ENCODE measurements at places on chromosomes 3 and 15. TPM values are rescaled to one million over a fixed set of nuclear protein-coding genes. Genes with fewer than 3 reads are reported as not detected.

DNA sequence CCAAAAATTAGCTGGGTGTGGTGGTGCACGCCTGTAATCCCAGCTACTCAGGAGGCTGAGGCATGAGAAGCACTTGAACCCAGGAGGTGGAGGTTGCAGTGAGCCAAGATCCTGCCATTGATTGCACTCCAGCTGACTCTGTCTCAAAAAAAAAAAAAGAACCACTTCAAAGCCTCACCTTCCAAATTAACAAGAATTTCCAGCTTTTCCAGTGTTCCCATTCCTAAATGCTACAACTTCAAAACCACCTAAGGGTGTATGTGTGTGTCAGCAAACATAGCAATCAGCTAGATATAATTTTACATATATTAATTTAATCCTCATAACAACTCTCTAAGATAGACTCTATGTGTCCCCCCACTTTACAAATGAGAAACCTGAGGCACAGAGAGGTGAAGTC lies 512.5 kb upstream of the PROK2 start:
- no peak for DNase-seq

DNA sequence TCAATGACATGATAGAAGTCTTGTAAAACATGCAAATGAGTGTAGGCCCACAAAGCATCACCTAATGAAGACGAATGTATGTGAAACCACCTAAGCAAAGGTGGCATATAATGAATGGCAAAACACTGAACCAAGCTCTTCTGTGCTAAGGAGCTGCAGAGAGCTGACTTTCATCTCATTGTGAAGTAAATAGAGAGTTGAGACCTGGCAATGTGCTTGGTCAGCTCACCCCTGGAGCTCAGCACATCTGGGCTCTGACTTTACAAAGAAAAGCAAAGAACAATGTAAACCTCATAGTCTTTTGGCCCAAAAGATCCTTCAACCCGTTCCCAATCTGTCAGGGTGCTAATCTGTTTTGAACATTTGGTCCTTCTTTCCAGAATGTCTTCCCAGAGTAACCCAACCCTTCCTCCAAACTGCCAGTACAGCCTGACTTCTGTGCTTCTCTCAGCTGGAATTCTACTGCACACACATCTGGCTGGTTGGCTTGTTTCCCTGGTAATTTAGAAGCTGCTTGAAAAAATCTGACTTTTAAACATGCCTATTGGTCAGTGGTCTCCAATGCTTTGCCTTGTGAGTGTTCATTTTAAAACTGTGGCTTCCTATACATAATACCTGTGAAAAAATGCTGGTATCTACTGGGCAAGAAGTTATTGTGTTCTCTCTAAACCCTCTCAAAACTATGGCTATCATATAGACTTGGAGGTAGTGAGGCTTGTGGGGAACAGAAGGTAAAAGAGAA lies 101.7 kb downstream of the CD200R1L start:
- no peak for DNase-seq

DNA sequence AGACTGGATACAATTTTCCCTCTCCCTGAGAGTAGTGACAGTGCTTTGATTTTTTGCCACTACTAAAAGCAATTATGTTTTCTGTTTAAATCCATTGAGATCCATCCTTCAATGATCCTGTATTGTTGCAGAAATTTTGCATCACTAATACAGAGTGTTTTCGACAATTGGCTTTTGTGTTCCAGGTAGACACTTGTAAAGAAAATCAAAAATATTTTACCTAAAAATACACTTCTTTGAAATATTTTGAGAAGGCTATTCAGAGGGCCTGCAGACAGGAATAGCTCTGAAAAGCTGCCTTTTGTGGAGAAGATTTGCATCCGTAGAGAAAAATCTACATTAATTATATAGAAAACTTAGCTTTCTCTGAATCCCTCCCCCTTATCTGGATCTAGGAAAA lies 66.8 kb upstream of the STRIT1 start:
- DNase-seq = no peak

The CERS3 gene
- total RNA-seq = not detected

The C3orf22 gene
- total RNA-seq = not detected

The MNS1 gene
- 1.5 TPM for total RNA-seq

Measured in posterior vena cava (tissue), 2 donors.